ENCODE measurements at places on chromosomes 1 and 21. TPM values are rescaled to one million over a fixed set of nuclear protein-coding genes. Genes with fewer than 3 reads are reported as not detected.

The C1orf94 gene
- total RNA-seq = not detected

The ATAD3A gene
- total RNA-seq = 15.6 TPM

The OR2T35 gene
- not detected for total RNA-seq

The PADI2 gene
- 0.52 TPM for total RNA-seq

The SLC2A5 gene
- 0.26 TPM for total RNA-seq

The LYPLAL1 gene
- total RNA-seq = 32.6 TPM

The PTGS2 gene
- total RNA-seq = 1.9 TPM

The GNAT2 gene
- not detected for total RNA-seq

The OR2L2 gene
- total RNA-seq = not detected

The COA7 gene
- 8.7 TPM for total RNA-seq

The CCDC17 gene
- 0.39 TPM for total RNA-seq

The PRDM16 gene
- 0.22 TPM for total RNA-seq

The ACKR1 gene
- total RNA-seq = 13.3 TPM

DNA sequence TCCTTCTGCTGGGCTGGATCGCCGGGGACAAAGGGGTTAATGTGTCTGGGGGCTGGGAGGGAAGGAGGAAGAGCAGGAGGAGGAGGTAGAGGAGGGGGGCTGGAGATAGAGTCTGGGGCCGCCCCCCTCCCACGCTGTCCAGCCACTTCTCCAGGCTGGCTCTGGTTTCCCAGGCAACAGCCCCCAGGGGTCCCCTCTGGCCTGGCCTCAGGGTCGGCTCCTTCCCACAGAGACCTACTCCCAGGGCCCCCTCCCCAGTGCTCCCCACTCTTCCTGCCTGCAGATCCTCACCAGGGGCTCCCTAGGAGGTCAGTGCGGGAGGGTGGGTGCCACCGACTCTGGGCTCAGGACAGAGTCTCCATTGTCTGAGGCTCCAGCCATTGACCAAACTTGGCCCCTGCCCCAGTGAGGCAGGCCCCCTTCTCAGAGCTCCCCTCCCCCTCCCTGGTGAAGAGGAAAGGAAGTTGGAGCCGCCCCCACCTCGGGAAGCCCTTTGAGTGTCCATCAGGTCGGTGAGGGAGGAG is 34.1 kb downstream of the ARHGEF10L start:
- no peak for DNase-seq

- peak; percentile 97 for DNase-seq
Observed at GRCh38 chr1:21318714-21319159, 28.5 kb upstream of the ECE1 start.

DNA sequence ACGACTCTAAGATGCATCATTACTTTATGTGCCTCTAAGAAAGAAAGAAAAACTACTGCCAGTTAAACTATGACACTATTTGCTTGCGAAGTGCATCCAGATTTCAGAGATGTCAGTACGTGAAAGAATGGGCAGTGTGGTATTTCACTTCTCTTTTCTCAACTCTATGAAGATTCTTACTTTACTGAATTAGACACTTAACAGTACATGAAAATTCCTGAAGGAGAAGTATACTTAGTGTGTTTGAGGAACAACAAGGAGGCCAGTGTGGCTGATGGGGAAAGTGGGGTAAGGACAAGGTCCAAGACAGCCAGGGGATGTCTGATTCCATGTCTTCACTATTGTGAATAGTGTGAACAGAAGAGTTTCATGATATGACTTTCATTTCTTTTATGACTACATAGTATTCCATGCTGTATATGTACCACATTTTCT is 53.9 kb upstream of the HSD17B7 start:
- DNase-seq = no peak

DNA sequence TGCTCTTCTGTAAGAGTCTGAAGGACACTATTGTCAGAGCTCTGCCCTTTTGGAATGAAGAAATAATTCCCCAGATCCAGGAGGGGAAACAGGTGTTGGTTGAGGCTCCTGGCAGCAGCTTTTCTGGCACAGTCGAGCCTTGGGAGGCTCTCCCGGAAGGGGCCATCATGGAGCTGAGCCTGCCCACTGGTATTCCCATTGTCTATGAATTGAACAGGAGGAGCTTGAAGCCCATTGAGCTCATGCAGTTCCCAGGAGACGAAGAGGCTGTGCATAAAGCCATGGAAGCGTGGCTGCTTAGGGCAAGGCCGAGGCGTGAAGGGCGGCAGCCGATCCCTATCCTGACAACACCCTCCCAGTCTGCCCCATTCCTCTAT is 26.6 kb downstream of the UBE4B start:
- DNase-seq = no peak

GRCh38 chr1:193569096-193569982 is 382.9 kb upstream of the B3GALT2 start:
- no peak for DNase-seq

GRCh38 chr1:82260051-82260450 is 459.3 kb downstream of the ADGRL2 start:
- no peak for DNase-seq

DNA sequence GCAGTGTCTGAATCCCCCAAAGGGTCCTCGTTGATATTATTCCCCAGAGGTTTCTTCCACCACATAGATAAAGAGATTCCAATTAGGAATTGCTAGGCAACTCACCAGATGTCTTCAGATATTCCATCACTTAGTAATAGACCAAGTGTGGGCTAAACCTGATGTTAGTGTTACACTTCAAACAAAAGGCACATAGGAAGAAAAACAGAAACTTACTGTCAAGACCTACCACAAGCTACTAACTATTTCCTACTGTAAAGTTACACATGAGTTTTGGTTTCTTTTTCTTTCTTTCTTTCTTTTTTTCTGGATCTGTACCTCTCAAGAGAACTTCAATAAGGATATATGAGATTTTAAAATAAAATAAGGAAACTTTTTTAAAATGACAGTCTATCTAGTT is 879.1 kb upstream of the NEGR1 start:
- no peak for DNase-seq

DNA sequence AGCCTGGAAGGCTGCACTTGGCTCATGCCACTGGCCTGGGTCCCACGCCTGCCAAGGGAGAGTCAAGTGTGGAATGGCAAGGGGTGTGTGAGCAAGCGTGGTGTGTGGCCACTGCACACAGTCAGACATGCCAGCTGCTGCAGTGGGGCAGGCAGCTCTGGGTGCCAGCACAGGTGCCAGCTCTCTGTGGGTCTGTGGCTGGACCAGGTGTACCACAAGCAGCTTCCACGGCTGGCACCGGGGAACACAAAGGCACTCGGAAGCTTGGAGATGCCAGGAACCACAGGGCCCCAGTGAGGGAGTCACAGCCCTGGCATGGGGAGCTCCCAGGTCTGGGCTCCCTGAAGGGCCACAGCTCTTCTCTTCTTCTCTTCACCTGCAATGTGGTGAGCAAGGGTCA is 34.8 kb downstream of the ACTL8 start:
- no peak for DNase-seq

DNA sequence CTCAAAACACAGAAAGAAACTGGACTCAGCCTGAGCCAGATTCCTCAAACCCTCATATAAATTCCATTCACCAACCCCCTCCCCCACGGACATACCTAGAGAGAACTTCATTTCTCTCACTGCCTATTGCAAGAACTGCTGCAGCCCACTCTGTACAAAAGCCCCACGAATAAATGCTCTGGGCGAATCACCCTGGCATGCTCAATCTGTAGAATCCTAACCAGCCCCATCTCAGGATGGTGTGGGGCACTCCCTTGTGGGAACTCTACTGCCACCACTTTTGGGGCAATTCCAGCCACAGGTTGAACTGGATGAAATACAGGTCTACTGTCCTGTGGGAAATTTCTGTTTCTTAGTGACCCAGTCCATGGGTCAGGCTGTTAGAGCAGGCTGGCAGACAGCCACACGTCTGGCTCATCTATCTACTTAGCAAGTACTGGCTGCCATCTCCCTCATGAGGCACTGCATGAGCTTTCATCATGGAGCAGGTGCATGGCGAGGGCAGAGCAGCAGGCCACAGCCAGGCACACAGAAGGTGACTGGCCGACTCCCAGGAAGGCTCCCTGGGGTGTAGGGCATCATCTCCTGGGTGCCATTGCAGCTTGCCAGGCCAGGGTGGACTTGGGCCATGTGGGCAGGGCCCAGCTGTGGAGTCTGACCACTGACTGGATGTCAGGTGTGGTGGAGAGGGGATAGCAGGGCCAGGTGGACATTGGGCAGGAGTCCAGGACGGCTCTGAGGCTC is 1.6 kb upstream of the C1orf35 start:
- no peak for DNase-seq

GRCh38 chr1:224113545-224113917 is 380 bp upstream of the FBXO28 start:
- DNase-seq = no peak

- DNase-seq = no peak
Observed at GRCh38 chr1:18963968-18964367, 7.5 kb upstream of the IFFO2 start.

DNA sequence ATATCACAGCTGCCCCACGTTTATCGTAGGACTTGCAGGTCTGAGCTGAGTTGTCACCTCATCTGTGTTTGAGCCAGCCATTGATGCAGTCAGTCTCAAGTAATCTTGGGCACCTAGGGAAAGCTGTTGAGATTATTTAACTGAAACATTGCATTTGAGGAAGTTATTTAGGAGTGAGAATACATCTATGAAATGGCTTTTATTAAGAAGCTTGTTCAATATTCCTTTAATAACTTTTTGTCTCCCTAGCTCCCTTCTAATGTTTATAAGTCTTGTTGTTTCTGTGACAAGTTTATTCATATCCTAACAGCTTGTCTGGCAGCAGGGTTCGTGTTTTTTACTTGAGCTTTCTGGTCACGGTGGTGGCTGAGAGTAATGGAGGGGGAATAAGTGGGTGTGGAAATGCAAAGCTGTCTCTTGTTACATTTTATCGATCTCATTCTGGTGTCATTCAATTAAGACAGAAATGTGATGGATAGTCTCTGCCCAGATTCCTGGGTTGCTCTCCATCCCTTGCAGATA is 555.9 kb downstream of the USP25 start:
- DNase-seq = no peak

DNA sequence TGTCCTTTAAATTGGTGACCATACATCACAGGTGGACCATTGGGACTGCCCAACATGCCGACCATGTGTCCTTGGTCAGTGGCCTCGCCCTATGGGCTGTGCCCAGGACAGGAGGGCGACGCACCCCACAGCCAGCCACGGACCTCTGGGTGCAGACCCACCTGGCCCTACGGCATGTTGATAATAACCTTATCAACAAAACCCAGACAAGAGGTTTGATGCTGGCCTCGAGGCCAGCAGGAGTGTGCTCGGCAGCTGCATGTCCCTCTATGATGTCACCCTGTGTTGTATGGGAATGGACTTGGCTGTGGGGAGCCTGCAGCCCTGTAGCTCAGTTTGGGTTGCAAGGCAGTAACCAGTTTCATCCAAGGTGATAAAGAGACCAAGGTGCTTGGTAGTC is 32.1 kb downstream of the SLC37A1 start:
- no peak for DNase-seq

DNA sequence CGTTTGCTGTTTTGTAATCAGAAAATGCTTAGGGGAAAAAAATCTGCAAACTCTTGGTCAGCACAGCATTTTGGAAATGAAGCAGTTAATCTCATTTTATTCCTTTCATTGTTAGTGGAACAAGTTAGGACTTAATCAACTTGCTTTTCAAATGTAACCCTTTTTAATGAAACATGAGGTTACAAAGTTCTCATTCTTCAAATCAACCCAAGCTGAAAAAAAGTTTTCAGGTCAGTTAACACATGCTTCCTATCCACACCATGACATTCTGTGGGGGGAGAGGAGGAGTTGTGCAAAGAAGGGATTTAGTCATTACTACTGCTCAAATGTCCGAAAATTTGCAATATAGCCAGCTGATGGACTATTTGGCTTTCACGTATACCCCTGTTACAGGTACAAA is 283.2 kb upstream of the LYPLAL1 start:
- no peak for DNase-seq

GRCh38 chr1:3584915-3585314 is 26.4 kb downstream of the MEGF6 start:
- no peak for DNase-seq

- DNase-seq = no peak
Observed at GRCh38 chr1:37509181-37509580, 5.4 kb downstream of the MEAF6 start.

Data from right atrium auricular region (tissue), 2 donors.